ENCODE measurements at places on chromosomes 1 and 21. TPM values are rescaled to one million over a fixed set of nuclear protein-coding genes. Genes with fewer than 3 reads are reported as not detected.
A peak's percentile ranks its signal among the peaks of the same experiment; 100 is the strongest.

Gene SYT11
- 27.6 TPM for polyA plus RNA-seq

DNA sequence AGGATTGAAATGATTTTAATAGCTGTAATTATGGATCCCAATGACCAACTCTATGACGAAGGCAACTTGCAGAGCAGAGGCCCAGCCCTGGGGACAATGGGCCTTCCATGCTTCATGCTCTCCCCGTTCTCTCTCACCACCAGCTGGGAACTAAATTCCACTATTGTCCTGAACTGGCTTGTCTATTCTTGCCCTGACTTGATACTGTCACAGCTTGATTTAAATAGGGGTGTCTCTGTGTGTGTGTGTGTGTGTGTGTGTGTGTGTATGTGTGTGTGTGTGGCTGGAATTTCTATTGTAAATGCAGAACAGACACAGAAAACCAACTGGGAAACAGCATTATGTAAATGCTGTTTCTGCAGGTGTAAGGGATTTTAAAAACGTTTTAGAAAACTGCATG, 57.0 kb downstream of the SLC22A15 start:
- DNase-seq, result no peak

DNA sequence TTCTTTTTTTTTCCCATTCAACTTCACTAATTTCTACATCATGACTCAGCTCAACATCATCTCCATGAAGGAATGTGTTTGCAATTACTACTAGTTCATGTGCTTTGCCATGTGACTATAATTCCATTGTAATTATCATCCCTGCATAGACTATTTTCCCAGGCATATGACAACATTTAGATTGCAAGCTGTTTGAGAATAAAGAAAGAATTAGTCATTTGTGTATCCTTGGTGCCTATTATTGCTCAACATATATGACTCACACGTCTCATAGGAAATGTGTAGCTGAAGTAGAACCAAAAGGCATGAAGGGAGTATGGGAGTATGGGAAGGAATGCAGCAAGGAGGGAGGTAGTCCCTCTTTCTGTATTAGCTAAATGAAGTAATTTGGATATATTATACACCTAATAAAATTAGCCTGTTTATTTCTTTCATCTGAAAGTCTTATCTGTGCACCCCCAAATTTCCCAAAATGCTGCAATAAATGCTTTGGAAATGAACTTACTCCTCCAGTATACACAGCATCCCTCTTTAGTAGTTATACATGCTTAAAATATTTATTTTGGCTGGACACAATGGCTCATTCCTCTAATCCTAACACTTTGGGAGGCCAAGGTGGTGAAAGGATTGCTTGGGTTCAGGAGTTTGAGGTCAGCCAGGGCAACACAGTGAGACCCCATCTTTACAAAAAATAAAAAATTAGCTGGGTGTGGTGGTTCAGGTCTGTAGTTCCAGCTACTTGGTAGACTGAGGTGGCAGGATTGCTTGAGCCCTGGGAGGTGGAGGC, 316.9 kb upstream of the ADGRL4 start:
- DNase-seq, result peak; percentile 62

Gene CELA3A
- 0.35 TPM for polyA plus RNA-seq

Gene RIPK4
- not detected for polyA plus RNA-seq

GRCh38 chr1:183652107-183652506, 1.0 kb downstream of the APOBEC4 start:
- no peak for DNase-seq

Gene FAM163A
- not detected for polyA plus RNA-seq

Gene OR10J1
- not detected for polyA plus RNA-seq

Gene TAF12
- 17.7 TPM for polyA plus RNA-seq

Gene TSPAN2
- polyA plus RNA-seq, result 1.5 TPM

Gene SH2D2A
- 0.41 TPM for polyA plus RNA-seq

GRCh38 chr1:194341587-194341986, 1155.2 kb upstream of the B3GALT2 start:
- DNase-seq, result no peak

- DNase-seq, result no peak
Measured at GRCh38 chr1:94117259-94117851, 3.6 kb downstream of the ABCA4 start.

Gene RGS7
- 0.43 TPM for polyA plus RNA-seq

DNA sequence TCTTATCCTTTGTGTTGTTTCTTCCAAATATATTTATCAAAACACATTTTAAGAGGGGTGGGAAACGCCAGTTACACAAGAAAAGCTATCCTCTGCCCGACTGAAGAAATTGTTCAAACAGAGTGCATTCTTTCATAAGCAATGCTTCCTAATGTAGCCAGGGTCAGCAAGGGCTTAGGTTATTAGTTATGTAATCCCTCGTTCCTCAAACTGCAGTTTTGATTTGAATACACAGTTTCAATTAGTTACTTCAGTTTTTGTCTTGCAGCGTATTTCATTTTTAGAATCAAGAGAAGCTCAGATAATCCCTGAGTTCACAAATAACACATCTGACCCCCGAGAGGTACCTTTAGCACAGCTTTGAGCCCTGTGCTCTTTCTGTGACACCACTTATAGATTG, 141.7 kb upstream of the NRIP1 start:
- DNase-seq, result no peak

Gene VCAM1
- 1.8 TPM for polyA plus RNA-seq

GRCh38 chr1:33736496-33736895, 127.4 kb upstream of the HMGB4 start:
- DNase-seq, result no peak

DNA sequence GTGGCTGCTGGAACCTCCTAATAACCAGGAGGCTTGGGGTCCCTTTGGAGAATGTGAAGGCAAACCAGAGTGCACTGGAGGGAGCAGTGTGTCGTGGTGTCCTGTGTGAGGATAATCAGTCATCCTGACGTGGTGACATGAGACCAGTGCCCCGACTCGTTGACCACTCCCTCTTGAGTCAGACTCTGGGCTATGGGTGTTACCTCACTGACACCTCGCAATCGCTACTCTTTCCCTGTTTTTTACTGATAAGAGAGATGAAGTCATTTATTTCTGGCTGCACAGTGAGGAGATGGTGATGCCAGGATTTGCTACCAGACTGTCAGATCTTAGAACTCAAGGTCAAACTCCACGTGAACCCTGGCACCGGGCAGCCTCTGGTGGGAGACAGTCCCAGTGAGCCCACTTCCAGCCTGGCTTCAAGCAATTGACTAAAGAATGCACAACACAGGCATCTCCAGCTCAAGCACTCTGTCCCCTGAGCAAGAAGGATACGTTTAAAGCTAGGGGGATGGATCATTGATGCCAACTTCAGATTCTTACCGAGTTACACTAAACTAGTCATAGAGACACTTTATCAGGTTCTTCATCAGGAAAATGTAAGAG, 30.3 kb downstream of the UBASH3A start:
- no peak for DNase-seq

Gene HIVEP3
- polyA plus RNA-seq, result 3.4 TPM

Gene SEC16B
- 0.46 TPM for polyA plus RNA-seq

DNA sequence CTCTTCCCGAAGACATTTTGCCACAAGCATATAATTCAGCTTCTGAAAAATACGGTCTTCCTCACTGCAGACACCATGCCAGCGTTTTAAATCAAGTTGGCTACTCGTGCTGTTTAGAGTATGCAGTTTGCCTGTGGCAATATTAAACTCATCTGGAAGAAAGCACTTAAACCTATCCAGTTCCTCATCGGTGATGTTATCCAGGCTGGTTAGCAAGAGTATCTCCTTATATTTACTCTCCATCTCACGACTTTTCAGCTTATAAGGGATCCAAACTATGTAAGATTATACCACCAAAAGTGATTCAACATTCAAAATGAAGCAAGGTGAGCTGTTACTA, 9.7 kb upstream of the IFI16 start:
- DNase-seq, result no peak

DNA sequence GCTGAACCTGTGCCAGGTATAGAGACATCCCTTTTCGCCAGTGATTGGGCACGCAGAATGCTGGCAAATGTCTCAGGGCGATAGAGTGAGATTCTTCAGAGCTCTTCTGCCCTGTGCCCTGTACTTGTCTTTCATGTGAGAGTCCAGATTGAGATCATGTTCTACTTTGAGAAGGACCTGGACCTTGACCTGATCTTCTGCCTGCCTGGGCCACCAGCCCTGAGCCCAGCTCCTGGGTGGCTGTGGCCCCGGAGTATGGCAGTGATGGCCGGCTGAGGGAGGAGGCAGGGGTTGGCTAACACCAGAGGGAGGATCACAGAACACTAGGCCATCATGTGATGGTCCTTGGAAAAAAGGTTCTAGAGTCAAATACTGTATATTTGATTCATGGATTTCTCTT, 13.8 kb downstream of the STRIP1 start:
- DNase-seq, result no peak

Measured in endothelial cell of umbilical vein (primary cell).